ENCODE measurements at places on chromosomes 13 and 19.

DNA sequence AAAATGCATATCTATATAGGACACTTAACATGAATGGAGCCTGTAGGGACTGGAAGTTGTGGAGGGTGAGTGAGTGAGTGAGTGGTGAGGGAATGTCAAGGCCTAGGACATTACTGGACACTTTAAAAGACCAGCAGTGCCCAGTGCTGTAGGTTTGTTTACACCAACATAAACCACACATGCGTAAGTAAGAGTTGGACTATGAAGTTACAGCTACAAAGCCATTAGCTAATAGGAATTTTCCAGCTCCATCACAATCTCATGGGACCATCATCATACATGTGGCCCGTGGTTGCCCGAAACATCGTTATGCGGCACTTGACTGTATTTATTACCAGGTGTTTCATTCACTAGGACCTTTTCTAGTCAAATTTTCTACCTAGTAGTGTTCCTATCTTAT is 49.2 kb downstream of the LATS2 start:
- no peak for DNase-seq

DNA sequence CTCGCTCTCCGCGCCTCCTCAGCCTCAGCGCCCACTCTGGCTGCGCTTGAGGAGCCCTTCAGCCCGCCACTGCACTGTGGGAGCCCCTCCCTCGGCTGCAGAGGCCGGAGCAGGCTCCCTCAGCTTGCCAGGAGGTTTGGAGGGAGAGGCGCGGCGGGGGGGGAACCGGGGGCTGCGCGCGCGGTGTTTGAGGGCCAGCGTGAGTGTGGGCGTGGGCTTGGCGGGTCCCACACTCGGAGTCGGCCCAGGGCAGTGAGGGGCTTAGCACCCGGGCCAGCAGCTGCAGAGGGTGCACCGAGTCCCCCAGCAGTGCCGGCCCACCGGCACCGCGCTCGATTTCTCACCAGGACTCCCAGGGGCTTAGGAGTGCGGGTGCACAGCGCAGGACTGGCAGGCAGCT is 1220.9 kb downstream of the PCDH9 start:
- no peak for DNase-seq

DNA sequence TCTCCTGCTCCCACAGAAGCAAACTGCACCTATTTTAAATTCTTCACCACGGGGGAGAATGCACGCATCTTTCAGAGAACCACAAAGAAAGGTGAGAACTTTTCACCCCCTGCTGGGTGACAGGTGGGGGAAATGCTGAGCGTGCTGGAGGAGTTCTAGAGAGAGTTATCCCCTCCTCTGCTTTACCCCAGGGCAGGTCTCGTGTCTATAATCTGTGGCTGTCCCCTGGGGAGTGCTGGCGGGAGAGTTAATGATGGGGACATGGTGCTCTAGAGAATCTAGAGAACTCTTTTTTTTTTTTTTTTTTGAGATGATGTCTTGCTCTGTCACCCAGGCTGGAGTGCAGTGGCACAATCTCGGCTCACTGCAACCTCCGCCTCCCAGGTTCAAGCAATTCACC is 6.8 kb downstream of the CACNG6 start:
- DNase-seq: no peak

DNA sequence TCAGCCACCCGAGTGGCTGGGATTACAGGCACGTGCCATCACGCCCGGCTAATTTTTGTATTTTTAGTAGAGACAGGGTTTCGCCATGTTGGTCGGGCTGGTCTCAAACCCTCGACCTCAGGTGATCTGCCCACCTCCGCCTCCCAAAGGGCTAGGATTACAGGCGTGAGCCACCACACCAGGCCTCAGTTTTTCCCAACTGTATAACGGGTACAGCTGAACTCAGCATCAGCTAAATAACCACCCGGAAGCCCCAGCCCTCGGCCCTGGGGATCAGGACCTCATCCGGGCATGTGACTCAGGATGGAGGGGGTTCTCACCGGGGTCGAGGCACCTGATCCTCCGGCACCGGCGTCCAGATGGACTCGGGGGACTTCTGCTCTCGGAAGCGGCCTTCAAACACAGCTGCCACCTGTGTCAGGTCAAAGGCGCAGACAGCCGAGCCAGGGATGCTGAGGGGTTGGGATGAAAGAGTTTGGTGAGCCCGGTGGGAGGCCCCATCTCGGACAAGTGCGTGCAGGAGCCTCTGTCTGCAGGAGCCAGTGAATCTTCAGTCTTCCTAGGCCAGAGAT is 8.9 kb downstream of the SEMA6B start:
- no peak for DNase-seq

DNA sequence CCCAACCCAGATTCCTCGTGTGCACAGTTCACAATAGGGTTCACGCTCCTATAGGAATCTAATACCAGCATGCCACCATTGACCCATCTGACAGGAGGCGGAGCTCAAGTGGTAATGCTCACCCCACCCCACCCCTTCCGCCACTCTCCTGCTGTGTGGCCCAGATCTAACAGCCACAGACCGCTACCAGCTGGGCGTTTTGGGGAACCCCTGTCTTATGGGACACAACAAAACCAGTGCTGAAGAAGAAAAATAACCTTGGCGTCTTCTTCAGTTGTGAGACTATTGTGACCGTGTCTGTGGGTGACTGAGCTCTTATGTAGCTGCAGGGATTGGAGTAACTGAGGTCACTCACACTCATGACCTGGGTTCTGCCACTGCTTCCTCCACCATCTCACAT is 5.2 kb upstream of the OR10H1 start:
- DNase-seq: no peak

DNA sequence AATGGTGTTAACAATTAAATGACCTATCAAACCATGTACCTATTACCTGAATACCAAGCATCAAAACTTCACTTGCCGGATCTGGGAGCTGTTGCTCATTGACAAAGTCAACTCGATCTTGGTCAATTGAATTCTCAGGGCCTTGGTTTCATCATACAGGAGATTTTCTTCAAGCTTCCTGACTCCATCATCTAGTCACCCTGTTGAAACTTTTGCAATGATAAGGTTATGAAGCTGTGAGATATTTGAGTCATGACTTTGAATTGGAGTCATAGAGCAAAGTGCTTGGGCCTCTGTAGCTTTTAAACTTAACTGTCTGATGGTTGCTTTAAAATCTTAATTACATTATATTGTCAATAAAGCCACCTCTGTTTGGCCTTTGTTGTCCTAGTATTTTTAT is 260.9 kb downstream of the COG6 start:
- DNase-seq: no peak

GRCh38 chr13:44393391-44393790 is 19.8 kb downstream of the SERP2 start:
- DNase-seq: no peak

GRCh38 chr13:105567951-105568525 is 967.4 kb downstream of the EFNB2 start:
- no peak for DNase-seq

DNA sequence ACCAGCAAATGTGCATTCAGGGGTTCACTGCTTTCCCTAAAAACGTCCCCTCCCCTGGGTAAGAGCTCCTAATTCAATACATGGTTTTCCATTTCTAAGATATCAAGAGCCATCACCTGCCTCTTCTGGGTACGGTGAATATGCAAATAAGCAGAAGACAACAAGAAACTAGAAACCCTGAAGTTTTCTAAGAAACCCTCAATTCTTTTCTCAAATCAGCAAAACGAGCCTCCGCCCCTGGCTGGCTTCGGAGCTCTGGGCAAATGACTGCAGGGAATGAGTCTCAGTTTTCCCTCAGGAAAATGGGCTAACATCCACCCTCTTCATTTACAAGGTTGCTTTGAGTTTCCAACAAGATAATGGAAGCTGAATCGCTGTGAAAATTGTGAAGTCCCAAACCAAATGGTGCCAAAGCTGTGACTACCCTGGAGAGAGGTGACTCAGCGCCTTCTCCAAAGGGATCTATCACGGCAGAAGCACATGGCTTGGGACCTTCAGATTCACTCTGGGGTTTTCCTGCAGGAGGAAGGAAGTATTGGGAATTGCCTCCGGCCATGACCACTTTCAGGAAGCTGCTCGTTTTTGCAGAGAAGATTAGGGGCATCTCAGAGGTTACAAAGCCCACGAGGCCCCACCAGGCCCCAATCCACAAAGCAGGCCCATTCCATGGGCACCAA is 26.6 kb downstream of the KLF2 start:
- DNase-seq: no peak

DNA sequence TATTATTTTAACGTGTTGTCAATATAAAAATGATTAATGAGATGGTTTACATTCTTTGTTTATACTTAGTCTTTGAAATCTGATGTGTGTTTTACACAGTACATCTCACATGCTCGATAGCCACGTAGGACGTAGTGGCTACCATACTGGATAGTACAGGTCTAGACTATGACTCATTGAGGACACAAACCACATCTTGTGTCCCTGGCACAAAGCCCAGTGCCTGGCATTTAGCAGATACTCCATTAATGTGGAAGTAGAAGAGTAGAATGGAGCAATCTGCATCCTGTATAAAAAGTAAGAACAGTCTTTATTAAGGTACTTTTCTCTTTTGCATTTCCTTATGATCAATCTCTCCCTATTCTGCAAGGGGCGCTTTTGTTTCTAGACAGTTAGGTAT is 49.0 kb upstream of the FRY start:
- no peak for DNase-seq

DNA sequence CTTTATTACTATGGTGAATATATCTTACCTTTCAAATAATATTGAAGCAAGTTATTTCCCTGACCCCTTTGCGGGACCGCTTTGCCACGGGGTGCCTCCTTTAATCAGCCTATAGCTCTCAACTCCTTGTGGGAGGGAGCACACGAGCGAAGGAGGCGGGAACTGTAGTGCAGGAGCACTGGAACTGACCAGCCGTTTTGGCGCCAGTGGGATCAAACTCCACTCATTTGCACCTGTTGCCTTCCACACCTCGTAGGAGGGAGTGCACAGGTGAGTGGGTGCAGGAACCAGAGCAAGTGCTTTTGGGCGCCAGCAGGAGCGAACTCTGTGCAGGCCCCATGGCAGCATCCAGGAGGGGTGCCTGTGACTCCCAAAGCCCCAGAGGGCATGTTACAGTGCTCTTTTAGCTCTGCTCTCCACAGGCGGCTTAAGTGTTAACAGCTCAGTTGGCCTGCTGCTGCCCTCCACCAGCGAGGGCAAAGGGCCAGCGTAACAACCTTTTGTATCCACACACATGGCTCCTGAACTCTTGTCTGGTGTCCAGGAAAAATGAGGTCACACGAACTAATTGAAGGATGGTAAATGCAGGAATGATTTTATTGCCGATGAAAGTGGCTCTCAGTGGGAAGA is 206.9 kb downstream of the GGACT start:
- no peak for DNase-seq

- no peak for DNase-seq
Measured at GRCh38 chr13:21065686-21066085, 4.3 kb upstream of the LATS2 start.

DNA sequence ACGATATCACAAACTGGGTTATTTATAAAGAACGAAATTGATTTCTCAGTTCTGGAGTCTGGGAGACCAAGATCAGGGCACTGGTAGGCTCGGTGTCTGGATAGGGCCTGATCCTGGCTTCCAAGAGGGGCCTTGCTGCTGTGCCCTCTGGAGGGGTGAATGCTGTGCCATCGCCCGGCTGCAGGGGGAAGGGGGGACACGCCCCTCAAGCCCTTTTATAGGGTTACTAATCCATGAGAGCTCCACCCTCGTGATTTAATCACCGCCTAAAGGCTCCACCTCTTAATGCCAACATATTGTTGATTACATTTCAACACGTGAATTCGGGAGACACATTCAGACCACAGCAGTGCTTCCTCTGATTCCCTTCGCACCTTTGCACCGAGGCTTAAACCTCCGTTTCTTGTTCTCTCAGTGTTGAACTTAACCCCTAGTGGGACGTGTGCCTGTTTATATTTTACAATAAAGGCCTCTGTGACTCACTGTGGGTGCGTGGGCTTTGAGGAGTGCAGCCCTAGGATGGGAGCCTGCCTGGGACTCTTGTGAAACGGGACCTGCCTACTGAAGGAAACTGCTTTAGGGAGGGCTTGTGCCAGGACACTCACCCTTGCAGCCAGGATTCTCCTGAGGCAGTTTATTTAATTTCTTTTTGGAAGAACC is 52.4 kb upstream of the SPATA13 start:
- DNase-seq: no peak

- no peak for DNase-seq
Measured at GRCh38 chr13:84651288-84651687, 769.0 kb upstream of the SLITRK1 start.

DNA sequence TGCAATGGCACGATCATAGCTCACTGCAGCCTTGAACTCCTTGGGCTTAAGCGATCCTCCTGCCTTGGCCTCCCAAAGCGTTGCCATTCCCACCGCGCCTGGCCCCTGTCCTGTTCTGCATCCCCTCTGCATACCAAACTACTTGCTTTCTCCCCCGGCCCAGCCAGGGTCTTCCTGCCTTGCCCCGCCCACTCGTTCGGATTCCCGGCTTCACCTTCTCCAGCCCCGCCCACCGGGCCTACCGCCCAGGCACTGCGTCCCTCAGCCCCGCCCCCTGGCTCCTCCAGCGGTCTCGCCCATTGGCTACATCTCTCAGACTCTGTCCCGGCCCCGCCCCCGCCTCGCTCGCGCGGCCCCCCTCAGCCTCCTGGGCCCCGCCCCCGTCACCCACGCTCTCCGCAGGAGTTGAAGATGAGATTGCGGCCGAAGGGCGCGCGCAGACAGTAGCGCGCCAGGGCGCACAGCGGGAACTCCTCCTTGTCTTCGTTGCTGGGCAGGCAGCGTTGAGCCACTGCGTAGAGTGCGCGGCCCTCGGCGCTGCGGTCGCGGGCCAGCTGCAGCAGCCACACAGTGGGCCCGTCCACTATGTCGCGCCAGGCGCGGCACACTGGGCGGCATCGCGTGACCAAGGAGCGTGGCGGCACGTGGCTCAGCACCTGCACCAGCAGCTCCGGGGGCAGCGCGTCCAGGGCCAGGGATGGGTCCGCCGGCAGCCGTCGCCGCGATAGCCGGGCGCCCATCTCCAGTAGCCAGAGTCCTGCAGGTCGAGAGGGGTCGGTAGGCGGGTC is 19.0 kb downstream of the MRPS12 start:
- DNase-seq: peak; percentile 83

DNA sequence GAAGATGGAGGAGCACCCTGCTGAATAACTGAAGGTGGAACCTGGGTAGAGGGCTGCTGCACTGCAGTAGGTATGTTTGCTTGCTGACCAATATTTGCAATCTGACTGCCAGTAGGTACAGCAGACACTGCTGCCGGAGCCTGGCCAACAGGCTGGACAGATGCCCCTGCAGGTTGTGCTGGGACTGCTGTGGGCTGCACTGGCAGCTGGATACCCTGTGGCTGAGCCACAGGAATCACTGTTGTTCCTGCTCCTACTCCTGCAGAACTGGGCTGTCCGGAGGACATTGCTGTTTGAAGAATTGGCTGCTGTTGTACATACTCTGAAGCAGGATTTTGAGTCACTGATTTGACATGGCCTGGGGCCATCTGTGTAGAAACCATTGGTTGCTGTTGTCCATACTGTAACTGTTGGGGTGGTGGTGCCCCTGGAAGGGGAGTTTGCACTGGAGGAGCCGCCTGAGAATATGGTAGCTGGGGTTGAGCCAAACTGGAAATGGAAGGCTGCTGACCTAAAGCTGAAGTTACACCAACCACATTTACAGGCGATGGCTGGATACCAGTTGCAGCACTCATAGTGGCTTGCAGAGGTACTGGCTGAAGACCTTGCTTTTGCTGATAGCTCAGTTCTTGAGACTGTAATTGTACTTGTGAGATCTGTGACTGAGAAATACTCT is 2.2 kb downstream of the TSC22D1 start:
- DNase-seq: no peak

- DNase-seq: no peak
Measured at GRCh38 chr19:1151037-1151724, 22.9 kb downstream of the SBNO2 start.
